ENCODE measurements at places on chromosomes 2 and 18.
A peak's percentile ranks its signal among the peaks of the same experiment; 100 is the strongest.

DNA sequence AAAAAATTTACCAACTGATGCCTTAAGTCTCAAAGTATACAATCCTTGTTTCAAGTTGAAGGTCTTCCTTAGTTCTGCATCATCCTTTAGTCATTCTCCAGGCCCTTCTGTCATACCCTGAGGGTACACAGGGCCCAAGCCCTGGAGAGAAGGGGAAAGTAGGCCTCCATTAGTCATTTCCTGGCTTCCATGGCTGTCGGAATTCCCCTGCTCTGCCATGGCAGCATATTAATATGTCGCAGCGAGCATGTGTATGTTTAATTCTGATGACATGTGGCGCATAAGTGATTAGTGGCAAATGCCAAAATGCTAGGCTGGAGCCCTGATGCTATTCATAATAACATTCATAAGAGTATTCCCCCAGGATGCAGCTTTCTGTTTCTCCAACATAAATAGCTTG is 22.1 kb downstream of the GPR39 start:
- peak; percentile 65 for DNase-seq

DNA sequence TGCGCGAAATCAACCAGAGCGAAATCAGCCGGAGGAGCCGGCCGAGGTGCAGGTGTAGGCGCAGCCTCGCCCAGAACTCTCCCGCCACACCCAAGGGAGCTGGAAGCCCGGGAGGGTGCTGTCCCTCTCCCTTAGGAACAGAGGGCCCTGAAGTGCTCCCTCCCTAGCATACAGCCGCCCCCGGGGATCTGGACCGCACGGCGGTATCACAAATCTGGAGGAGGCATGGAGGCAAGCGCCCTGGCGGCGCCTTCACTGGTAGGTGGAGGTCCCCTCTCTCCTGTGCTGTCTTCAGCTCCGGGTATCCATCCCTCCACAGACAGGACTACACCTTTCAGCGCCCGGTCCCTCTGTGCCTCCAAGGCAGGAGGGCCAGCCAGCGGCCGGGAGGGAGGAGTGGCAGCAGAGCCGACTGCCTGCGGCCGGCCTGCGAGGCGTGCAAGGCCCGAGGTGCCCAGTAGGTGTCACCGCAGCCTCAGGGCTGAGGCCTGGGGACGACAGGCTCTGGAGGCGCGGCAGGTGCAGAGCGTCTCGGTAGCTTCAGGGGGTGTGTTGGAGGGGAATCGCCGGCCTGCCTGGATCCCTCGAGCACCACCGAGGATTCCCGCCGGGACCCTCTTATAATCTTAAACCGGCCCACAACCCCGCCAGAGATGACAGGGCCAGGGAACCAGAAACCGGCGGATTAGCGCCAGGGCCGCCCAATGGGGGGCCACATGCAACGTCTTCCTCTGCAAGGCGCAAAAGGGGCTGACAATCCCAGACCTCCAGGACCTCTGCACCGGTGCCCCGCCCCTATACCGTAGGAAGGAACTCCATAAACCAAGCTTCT is 2.8 kb downstream of the IHH start:
- peak; percentile 94 for DNase-seq

DNA sequence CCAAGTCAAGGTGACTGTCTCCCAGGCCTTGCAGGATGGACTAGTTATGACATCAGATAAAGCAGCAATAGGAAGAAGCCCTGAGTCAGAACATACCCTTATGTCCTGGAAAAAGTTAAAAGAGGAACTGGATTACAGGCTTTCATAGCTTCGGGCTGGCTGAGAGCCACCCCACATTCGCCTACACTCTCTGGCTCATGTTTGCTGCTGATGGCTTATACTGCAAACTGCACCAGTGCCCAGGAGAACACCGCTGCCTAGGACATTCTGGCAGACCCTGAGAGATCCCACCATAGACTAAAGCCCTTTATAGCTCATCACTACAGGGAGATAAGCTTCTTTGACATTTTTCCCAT is 20.3 kb downstream of the SLC8A1 start:
- DNase-seq, result peak; percentile 70

DNA sequence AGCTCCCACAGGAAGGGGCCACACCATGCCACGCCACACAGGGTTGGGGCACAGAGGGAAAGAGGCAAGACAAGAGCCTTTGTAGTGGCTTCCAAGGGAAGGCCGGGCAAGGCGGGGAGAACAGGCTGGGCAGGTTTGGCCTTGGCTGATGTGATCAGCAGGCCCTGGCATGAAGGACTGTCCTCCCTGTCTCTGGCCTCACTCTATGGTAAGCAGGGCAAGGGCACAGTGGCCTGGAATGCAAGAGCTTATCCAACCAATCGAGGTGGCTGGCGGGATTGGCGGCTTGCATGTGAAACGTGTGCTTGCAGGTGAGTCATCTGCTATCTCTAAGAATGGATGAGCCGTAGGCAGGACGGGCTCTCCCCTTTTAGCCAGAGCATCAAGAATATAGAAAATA is 6.4 kb upstream of the ATP9B start:
- DNase-seq, result no peak

GRCh38 chr18:60146220-60146960 is 226.2 kb downstream of the MC4R start:
- no peak for DNase-seq

DNA sequence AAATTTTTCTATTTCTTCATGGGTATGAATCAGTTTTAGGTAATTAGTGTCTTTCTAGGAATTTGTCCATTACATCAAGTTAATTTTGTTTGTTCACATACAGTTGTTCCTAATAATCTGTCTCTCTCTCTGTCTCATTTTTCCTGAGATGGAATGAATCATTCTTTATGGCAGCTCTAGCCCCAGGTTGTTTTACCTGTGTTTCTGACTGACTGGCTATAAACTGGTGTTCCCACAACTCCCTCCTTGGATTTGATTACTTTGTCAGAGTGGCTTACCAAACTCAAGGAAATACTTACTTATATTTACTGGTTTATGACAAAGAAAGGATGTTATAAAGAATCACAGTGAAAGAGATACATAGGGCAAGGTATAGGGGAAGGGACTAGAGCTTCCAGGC is 15.1 kb downstream of the ADNP2 start:
- no peak for DNase-seq

DNA sequence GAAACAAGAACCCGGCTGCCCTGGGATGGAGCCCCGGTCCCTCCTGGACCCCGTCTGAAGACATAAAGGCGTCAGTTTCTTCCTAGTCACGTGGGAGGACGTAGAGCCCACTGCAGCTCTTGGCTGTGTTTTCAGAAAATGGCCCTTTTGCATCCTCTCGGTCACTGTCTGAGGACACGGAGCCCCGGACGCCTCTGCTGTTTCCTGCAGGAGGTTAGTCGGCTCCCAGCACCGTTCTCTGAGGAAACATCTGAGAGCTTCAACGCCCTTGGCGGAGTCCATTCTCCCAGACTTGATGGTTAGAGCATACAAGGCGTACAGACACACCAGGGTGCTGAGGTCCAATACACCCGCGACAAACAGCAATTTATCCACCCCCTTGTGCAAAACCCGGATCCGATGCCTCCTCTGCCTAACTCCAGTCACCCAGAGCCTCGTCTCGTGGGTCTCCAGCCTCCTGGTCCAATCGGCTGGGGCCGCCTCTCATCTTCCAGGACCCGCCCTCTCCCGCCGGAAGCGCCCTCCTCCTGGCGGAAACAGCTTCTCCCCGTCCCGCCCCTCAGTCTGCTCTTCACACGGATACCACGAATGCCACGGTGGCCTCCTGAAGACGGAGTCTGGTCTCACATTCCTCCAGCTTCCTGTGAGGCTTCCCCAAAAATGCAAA is 119.4 kb downstream of the TMEM18 start:
- no peak for DNase-seq

GRCh38 chr18:58102875-58103274 is 58.8 kb downstream of the NEDD4L start:
- DNase-seq, result no peak

DNA sequence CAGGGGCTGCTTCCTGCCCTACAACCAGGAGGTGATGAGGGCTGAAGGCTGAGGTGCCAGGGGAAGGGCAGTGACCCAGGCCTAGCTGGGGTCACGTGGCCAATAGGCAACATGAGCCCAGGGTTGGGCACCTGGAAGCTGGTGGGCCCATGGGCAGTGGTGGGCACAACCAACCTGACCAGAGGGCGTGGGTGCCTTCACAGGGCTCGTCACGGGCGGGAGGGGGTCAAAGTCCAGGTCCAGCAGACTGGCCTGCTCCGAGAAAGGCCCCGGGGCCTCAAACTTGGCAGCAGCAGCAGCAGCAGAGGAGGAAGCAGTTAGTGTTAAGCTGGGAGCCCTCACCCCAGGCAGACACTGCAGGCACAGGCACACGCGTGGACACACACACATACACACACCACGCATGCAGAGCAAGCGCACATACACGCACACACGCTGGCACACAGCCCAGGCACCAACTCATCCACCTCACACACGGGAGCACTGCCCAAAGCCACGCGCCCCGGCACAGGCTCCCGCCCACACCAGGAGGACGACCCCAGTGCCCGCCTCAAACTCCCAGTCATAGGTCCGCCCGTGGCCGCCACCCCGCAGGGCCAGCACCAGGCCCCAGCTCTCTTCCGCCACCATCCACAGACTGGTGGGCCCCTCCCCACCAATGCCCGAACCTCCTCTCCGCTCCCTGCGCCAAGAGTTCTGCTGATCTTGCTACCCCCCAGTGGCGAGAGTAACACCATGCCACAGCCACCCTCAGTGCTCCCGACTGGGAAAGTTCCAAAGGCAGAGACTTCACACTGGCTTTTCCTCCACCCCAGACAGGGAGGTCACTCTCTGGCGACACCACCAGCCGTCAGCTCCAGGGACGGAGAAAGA is 53.0 kb downstream of the BIN1 start:
- no peak for DNase-seq

DNA sequence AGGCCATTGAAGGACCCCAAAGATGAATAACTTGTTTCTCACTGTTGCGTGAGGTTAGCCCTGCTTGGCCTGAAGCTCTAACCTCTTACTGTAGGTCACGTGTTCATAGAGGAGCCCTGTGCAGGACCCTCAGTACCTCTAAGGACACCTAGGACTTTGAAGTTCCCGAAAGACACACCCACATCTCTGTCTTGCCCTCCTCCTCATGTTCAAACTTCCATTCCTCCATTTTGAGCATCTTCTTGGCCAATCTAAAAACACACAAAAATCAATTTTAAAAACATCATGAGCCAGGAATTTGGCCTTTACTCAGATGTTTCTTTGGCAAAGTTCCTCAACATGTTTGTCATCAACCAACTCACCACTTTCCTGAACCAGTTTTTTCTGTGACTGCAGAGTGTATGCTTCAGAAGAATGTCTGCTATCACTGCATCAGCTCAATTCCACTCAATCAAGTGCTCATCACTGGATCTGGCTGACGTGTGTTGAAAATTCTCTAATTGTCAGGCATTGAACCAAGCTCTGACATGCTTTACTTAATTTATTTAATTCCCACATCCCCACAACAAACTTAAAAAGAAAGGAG is 101.6 kb downstream of the AP1S3 start:
- peak; percentile 72 for DNase-seq

- no peak for DNase-seq
Measured at GRCh38 chr2:202909394-202910192, 1.9 kb downstream of the WDR12 start.

GRCh38 chr2:43414033-43414432 is 181.8 kb downstream of the THADA start:
- no peak for DNase-seq
